ENCODE measurements at places on chromosomes 4 and X.
A peak's percentile ranks its signal among the peaks of the same experiment; 100 is the strongest.

GRCh38 chr4:186854256-186854655, 130.6 kb upstream of the FAT1 start:
- DNase-seq: no peak

- no peak for DNase-seq
Observed at GRCh38 chr4:5572751-5573150, 135.6 kb downstream of the EVC2 start.

- DNase-seq: no peak
Observed at GRCh38 chr4:38894322-38894982, 26.8 kb downstream of the FAM114A1 start.

GRCh38 chr4:140071806-140072205, 82.2 kb downstream of the MAML3 start:
- no peak for DNase-seq

DNA sequence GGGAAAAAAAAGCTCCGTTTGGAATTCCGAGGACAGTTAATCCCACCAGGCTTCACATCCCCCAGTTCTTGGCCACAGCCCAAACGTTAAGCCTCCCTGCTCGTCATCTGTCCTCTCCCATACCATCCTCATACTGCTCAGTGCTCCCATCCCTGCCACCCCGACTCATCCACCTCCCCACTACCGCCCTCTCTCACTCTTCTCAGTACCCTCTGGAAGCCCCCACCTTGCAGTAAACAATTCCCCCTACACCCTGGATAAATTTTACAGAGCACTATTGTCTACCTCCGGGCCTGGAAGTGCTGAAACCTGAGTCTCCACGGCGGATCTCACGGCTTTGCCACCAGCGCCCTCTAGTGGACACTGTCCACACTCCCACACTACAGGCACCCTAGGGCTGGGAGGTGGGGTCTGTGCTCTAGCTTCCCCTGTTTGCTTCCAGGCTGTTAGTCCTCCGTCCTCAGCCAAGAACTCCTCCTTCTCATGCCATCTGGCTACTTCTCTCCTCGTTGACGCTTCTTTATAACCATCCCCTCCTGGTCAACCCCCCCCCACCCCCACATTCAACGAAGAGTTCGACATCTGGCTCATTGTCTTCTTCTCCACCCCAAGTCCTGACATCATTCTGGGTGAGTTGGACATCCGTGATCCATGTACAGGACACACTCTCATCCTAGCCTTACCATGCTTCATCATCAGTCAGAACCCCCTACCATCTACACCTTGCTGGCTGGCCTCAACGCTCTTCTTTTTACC, 54.5 kb downstream of the RTL9 start:
- peak; percentile 43 for DNase-seq

- no peak for DNase-seq
Observed at GRCh38 chrX:15301924-15302323, 13.5 kb downstream of the ASB11 start.

GRCh38 chr4:183765251-183765911, 106.3 kb downstream of the TRAPPC11 start:
- DNase-seq: no peak

DNA sequence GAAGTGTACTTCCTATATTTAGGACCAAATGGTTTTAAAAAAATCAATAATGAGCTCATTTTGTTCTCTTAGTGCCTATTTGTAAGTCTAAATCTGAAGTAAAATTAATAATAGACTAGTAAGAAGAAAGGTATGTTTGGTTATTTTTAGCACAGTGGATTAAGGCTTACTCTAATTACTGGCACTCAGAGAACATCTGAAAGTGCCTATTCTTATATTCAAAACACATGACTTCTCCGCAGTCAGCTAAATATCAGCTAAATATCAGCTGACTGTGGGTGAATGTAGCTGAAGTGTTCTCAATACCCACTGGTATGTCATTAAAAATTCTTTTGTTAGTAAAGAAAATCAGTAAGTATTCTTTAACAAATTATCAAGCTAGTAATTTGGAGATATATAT, 6.0 kb downstream of the AP1S2 start:
- DNase-seq: no peak
